ENCODE measurements at places on chromosomes 12 and 14.

GRCh38 chr12:77213319-77213718 is 147.9 kb upstream of the E2F7 start:
- no peak for DNase-seq

DNA sequence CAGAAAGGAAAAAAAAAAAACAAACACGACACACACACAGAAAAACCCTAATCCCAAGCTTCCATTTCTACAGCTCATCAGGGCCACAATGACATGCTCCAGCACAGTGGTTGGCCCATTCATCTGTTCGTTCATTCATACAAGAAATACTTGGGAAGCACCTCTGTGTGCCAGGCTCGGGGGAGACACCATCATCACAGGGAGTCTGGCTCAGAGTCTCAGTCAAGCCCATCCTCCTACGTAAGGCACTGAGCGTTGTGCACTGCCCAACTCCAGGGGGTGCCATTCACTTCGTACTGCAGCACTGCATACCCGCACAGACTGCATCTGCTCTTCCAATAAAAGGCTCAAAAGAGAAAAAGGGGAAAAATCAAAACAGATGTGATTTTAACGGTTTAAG is 15.3 kb downstream of the VPS37B start:
- no peak for DNase-seq

DNA sequence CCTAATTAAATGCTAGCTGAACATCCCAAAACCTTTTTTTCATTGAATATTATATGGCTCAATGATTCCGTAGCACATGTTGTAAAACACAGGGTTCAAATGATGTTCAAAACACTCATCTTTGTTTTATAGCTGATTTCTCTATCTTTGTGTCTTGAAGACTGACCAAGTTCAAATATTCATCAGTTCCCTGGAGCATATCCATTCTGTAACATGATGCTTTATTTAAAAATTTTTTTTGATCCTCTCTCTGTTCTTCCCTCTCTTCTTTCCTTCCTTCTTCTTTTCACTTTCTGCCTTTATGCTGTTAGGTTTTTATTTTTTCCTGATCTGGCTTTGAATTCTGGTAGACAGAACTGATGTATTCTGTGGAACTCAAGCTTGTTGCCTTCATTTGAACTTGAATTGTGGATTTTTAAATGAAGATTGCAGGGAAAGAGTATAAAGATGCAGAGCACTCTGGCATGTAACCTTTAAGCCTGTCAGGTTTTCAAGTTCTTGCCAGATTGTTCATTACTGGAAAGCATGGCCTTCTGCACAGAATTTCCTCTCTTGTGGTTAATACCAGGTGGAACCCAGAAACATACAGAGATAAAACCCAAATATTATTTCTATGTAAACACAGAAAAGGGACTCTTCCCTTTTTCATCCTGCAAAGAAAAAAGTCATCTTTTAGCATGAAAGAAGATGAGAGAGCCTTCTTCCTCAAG is 39.5 kb downstream of the PROX2 start:
- no peak for DNase-seq

GRCh38 chr14:34055157-34055950 is 104.5 kb upstream of the EGLN3 start:
- no peak for DNase-seq

DNA sequence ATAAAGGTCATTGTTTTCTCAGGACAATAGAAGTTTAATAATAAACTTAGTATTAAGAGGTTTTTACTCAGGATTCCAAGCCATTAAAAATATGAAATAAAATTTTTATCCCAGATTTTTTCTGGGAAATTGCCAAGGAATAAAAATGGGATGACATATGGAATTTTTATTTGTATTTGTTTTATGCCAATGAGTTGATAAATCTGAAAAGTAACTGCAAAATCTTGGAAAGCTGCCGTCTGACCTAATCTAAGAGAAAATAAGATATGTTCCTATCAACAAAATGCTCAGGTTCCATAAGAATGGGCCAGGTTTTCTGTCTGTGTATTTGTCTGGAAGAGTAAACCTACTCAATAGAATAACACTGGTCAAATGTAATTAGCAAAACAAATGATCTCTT is 22.2 kb upstream of the KERA start:
- DNase-seq, result no peak

DNA sequence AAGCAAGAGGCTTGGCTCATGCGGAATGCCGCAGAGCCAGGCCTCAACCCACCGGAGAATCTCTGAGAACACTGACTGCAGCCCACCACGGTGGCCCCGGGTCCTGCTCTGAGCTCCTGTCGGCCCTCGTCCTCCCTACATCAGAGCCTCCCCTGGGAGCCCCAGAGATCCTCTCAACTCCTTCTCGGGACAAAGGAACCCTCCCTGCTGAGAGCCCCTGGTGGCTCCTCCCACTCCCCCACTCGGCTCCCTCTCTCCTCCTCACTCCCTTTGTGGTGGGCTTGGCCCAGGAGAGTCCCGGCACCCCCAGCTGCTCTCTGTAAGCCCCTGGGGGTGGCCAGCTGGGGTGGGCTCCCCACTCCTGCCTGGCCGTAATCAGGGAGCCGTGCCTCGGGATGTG is 11.1 kb upstream of the INF2 start:
- peak; percentile 3 for DNase-seq

DNA sequence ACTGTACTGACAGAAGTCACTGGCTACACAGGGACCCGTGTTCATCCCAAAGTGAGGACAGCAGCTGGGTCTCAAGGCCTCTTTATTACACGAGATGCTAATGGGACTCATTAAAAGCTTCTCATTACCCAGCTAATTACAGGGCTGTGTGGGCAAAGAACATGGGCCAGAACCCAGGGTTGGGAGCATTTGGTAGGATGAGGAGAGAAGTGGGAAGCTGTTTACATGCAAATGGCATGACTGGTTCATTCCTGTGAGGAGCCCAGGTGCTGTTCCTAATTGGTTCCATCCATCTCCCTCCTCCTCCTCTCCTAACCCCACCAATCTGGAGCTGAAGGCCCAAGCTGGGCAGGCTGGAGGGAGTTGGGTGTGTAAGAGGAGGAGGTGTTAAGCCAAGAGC is 8.9 kb upstream of the TAC3 start:
- no peak for DNase-seq

- no peak for DNase-seq
Measured at GRCh38 chr12:65208964-65209654, 39.7 kb downstream of the LEMD3 start.

GRCh38 chr12:52383331-52383730 is 2.1 kb downstream of the KRT84 start:
- no peak for DNase-seq

GRCh38 chr12:107122452-107122958 is 29.2 kb upstream of the CRY1 start:
- no peak for DNase-seq

DNA sequence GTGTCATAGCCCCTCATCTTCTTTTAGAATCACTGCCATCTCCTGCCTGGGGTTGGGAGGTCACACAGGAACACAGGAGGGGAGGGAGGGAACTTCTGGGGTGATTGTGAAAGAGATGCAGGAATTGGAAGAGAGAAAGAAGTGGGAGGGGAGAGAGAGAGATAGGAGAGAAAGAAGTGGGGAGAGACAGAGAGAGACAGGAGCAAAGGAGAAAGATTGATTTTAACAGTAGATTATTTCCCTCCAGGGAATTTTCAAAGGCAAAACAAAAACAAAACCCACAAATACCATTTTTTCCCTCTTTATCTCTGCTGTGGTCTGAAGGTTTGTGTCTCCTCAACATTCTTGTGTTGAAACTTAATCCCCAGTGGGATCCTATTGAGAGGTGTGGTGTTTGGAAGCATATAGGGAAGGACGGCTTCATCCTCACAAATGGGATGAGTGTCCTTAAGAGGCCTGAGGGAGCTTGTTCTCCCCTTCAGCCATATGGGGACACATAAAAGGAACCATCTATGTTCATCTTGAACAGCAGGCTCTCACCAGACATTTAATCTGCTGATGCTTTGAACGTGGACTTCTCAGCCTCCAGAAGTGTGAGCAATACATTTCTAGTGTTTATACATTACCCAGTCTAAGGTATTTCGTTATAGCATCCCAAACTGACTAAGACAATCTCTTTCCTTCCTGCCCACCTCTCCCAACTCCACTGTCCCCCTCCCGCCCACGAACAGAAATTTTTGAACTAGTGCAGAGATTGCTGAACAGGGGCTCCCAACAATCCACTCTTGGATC is 134.9 kb upstream of the MAX start:
- DNase-seq, result no peak

DNA sequence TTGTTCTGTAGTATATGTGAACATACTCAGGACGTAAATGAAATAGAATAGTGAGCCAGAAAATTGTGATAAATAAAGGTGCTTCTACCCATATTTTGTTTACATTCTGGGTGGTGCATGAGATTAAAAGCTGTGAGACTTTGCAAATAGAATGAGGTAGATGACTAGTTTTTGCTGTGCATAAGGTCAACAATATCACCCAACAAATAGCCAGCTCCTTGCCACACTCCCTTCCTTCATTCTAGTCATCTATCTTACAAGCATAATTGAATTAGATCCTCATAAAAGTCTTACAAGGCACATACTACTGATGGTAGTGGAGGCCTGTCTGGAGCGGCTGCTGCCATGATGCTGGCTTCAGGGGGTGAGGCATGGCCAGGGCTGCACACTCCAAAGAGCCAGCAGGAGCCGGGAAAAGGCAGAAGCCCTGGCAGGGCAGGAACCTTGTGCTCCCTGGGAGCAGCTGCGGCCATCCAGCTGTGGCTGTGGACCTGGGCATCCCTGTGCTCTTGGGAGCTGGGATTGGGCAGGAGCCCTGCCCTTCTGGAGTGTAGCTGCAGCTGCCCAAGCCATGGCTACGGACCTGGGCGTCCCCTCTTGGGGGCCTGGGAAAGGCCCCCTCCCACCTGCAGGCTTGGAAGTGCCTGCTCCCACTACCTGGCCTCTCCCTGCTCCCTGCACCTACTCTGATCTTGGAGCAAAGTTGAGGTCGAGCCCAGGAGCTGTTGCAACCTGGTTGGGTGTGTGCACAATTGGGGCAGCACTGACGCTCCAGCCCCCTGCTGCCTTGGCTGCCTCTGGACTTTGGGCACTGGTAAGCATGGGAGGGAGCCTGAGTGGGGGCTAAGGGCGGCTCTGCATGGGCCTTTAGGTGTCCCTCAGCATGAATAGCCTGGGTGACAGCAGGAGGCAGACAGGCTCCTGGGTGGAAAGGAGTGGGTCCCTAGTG is 112.8 kb downstream of the DACT1 start:
- no peak for DNase-seq

- DNase-seq, result no peak
Measured at GRCh38 chr12:64780132-64780530, 20.9 kb upstream of the GNS start.

GRCh38 chr12:118821386-118821925 is 159.9 kb upstream of the SRRM4 start:
- DNase-seq, result no peak

GRCh38 chr14:93103392-93104080 is 12.2 kb downstream of the ITPK1 start:
- peak; percentile 66 for DNase-seq

DNA sequence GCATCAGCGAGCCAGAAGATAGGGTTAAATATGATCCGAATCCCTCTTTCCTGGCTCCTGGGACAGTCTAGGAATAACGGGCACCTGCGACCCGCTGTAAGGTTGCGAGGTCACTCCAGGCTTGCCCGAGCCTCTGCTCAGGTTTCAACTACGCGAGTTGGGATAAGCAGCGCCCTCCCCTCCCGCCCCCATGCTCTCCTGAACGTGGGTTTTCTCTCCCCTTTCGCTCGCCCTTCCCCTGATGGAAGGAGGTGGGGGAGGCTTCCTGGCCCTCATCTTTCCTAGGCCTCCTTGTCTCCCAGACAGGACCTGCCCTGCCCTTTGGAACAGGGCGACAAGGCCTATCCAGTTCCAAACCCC is 753 bp upstream of the ATP5MC2 start:
- DNase-seq, result no peak

- no peak for DNase-seq
Measured at GRCh38 chr12:65891219-65891618, 66.9 kb downstream of the HMGA2 start.

GRCh38 chr12:71329956-71330355 is 109.6 kb upstream of the LGR5 start:
- DNase-seq, result no peak

- DNase-seq, result no peak
Measured at GRCh38 chr12:50087151-50087550, 2.0 kb downstream of the SMARCD1 start.

- no peak for DNase-seq
Measured at GRCh38 chr12:57725851-57726150, 12.7 kb downstream of the AGAP2 start.

- no peak for DNase-seq
Measured at GRCh38 chr12:40312982-40313576, 88.3 kb downstream of the LRRK2 start.

DNA sequence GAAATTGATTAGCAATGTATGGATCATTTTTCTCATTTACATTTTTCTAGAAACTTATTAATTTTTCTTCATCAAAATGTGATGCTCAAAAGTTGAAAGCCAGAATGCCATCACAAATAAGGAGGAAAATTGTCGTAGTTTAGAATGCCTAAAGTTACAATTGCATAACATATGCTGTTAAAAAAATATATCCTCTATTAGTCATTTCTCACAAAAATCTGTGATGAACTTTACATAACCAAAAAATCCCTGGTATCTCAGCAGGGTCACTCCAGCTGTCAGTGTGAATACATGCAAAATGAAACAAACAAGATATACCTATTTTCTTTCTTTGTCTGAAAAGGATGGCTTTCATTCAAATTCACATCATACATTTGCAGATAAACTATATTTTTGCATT is 358.9 kb downstream of the PAWR start:
- DNase-seq, result no peak

GRCh38 chr14:99676657-99677056 is 7.4 kb upstream of the CYP46A1 start:
- DNase-seq, result no peak

GRCh38 chr12:13209436-13210235 is 13.1 kb downstream of the EMP1 start:
- DNase-seq, result no peak

GRCh38 chr14:24204163-24205146 is 1.0 kb upstream of the TSSK4 start:
- DNase-seq, result no peak

DNA sequence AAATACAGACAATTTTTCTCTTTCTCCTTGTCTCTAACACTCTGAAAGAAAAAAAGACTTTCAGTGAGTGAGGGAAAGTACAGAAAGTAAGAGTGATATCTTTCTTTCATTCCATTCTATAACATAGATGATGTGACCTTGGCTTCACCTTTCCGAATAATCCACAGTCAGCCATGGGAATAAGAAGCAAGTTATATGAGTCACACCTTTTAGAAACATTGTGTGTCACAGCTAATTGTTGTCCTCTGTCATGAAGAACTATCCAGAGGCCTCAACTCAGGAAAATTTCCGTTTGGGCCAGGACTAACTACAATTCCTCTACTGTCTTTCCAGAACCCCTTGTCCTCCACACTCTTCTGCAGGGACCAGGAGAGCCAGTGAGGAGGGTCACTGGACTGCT is 209.7 kb upstream of the FAR2 start:
- DNase-seq, result no peak

GRCh38 chr12:102498471-102498870 is 18.1 kb upstream of the IGF1 start:
- no peak for DNase-seq

DNA sequence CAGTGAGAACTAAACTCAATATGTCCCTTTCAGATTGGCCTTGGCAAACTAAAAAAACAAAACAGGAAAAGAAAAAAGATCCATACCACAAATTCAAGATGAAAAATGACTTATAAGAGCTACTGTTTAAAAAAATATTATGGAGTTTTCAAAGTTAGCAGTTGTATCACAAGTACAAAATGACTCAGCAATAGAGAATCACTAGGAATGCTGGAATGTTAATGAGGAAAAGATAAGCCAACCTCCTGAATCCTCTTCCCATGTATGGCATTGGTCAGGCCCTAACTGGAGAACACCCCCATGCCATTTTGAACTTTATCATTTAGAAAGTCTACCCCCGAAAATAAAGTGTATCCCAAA is 62.2 kb downstream of the PPP1R36 start:
- DNase-seq, result no peak
